ENCODE measurements at places on chromosomes 3 and 15. TPM values are rescaled to one million over a fixed set of nuclear protein-coding genes. Genes with fewer than 3 reads are reported as not detected.
A peak's percentile ranks its signal among the peaks of the same experiment; 100 is the strongest.

Gene GOLGA6L1
- not detected for total RNA-seq

Gene IDH2
- 45.8 TPM for total RNA-seq

Gene GPR87
- total RNA-seq, result not detected

Gene KNG1
- 0.47 TPM for total RNA-seq

Gene SAMMSON
- total RNA-seq, result not detected

Gene SMCO1
- not detected for total RNA-seq

Gene TMEM212
- not detected for total RNA-seq

Gene GHSR
- total RNA-seq, result not detected

Gene IMPG2
- 0.57 TPM for total RNA-seq

GRCh38 chr3:17799312-17799711, 56.9 kb upstream of the TBC1D5 start:
- H3K4me1 ChIP-seq, result no peaks in the 10 kb centered on the region
- no peak for DNase-seq
- no peak overlapping the region for H3K27ac ChIP-seq
- H3K36me3 ChIP-seq, result no peaks in the 10 kb centered on the region
- no peaks in the 10 kb centered on the region for H3K27me3 ChIP-seq

DNA sequence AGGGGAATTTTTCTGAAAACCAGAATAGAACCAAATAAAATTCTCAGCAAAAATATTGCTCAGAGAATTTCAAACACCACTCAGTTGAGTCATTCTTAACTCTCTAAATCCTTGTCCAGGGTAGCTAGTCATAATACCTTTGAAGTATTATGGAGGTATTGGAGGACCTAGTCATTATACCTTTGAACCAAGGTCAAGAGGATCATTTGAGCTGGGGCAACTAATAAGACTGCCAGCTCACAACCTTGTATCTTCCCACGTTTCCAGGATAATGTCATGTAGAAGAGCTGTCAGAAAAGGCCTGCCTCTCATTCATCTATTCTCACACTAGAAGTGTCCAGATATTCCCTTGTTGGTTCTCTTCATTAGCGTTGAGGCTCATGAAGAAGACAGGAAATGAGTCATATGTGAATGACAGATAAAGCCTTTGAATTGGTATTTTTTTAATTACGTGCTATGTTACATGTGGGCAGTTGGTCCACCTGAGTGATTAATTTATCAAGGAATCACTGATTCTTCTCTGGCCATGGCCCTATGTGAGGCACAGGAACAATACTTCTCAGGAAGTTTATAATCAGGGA, 48.3 kb downstream of the TOPAZ1 start:
- H3K4me3 ChIP-seq, result no peak overlapping the region
- H3K27ac ChIP-seq, result no peak overlapping the region
- DNase-seq, result no peak
- H3K4me1 ChIP-seq, result no peaks in the 10 kb centered on the region
- H3K27me3 ChIP-seq, result no peaks in the 10 kb centered on the region

GRCh38 chr15:96182736-96183513, 147.6 kb upstream of the NR2F2 start:
- no peak for DNase-seq
- H3K27ac ChIP-seq, result no peak overlapping the region
- no peaks in the 10 kb centered on the region for H3K36me3 ChIP-seq
- H3K4me3 ChIP-seq, result no peak overlapping the region
- H3K4me1 ChIP-seq, result no peaks in the 10 kb centered on the region

DNA sequence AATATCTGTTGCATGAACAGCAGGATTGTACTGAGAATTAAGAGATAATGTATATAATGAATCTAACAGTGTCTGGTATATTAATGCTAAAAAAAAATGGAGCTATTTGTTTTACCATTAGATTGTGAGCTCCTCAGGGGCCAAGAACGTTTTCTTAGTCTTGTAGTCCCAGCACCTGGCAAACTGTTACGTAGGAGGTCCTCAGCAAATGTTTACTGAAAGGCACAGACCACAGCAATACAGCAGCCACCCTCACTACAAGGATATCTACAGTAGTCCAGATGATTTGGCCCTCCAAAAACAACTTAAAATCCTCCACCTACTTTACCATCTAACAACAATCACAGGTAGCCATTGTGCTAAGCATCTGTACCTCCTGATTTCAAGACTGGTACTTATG, 59.7 kb downstream of the MSL2 start:
- no peaks in the 10 kb centered on the region for H3K27me3 ChIP-seq
- H3K36me3 ChIP-seq, result no peaks in the 10 kb centered on the region
- H3K4me3 ChIP-seq, result no peak overlapping the region
- H3K27ac ChIP-seq, result no peak overlapping the region
- DNase-seq, result no peak

DNA sequence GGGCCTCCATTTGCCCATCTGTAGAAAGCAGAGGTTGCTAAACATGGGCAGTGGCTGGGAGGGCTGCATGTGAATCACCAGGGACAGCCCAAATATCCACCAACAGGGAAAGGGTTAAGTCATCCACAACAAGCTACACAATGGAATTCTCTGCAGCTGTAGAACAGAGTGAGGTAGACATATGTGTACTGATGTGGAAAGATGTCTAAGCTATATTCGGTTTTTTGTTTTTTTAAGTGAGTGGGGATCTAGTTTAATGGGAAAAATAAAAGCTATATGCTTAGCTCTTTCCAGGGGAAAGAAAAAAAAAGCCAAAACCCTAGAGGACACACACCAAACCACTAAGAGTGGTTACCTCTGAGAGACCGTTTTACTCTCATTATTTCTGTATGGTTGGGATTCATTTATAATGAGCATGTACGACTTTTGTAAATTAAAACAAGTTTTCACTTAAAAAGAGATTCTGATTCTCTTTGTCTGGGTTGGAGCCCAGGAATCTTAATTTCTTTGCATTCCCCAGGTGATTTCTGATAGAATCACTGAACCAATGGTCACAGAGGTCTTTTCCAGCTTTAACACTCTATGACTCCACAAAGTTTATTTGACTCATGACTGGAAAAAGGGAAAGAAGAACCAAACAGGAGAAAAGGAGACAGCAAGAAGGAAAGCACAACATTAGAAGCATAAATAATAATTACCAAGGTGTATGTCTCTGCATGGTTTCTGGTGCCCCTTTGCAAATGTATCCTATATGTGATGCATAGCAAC, 19.1 kb downstream of the CRABP1 start:
- H3K36me3 ChIP-seq, result no peaks in the 10 kb centered on the region
- H3K27me3 ChIP-seq, result no peaks in the 10 kb centered on the region
- no peak for DNase-seq
- no peak overlapping the region for H3K27ac ChIP-seq
- no peaks in the 10 kb centered on the region for H3K4me1 ChIP-seq

DNA sequence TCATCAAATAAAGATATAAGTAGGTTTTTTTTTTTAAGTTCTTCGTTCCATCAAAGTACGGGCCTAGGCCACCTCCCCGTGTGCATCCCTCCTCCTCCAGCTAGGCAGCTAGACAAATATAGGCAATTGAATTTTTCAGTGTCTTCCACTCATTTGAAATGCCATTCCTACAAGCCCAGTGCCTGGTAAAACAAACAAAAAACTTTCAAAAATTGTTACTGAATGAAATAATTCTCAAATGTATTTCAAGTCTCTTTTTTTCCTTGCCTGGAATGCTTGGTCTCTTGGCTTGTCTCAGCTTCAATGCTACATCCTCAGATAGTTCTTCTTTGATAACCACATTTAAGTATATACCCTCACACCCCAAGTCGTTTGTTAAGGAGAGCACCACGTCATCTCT, 3.8 kb downstream of the EIF2AK4 start:
- no peak overlapping the region for H3K4me3 ChIP-seq
- H3K4me1 ChIP-seq, result peaks cover 20% of the 10 kb centered on the region
- H3K36me3 ChIP-seq, result peaks cover 16% of the 10 kb centered on the region
- DNase-seq, result no peak

- no peak overlapping the region for H3K4me3 ChIP-seq
- H3K27me3 ChIP-seq, result no peaks in the 10 kb centered on the region
- DNase-seq, result no peak
- H3K4me1 ChIP-seq, result no peaks in the 10 kb centered on the region
- H3K36me3 ChIP-seq, result no peaks in the 10 kb centered on the region
Observed at GRCh38 chr3:31241533-31241932, 291.2 kb upstream of the STT3B start.

DNA sequence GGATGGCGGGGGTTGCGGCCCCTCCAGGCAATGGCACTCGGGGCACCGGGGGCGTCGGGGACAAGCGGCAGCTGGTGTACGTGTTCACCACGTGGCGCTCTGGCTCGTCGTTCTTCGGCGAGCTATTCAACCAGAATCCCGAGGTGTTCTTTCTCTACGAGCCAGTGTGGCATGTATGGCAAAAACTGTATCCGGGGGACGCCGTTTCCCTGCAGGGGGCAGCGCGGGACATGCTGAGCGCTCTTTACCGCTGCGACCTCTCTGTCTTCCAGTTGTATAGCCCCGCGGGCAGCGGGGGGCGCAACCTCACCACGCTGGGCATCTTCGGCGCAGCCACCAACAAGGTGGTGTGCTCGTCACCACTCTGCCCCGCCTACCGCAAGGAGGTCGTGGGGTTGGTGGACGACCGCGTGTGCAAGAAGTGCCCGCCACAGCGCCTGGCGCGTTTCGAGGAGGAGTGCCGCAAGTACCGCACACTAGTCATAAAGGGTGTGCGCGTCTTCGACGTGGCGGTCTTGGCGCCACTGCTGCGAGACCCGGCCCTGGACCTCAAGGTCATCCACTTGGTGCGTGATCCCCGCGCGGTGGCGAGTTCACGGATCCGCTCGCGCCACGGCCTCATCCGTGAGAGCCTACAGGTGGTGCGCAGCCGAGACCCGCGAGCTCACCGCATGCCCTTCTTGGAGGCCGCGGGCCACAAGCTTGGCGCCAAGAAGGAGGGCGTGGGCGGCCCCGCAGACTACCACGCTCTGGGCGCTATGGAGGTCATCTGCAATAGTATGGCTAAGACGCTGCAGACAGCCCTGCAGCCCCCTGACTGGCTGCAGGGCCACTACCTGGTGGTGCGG, 1.9 kb downstream of the CHST2 start:
- no peak overlapping the region for H3K27ac ChIP-seq
- no peaks in the 10 kb centered on the region for H3K27me3 ChIP-seq
- H3K4me1 ChIP-seq, result peaks cover 20% of the 10 kb centered on the region
- DNase-seq, result peak; percentile 72
- H3K4me3 ChIP-seq, result peak overlapping the region; percentile 30

DNA sequence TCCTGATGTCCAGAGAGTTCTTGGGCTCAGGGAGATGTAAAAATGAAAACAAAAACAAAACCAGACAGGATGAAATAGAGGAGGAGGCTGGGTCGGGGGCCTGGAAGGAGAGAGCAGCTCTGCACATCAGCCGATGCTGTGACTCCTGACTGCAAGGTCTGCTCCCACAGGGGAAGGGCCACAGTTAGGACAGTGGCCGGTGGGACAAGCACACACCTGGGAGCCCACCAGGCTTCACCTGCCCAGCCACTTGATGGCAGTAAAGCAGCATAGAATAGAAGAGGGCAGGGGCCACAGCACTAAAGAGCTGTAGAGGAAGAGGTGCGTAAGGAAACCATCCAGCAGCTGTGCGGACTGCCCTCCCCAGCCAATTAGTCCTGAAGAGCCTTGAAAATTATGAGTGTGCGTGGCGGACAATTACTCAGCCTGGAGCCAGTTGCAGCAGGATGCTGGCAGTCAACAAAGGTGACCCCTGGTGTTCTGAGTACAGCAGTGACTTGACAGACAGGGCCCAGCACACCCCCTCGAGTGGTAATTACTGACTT, 29.8 kb downstream of the ALS2CL start:
- no peaks in the 10 kb centered on the region for H3K4me1 ChIP-seq
- peaks cover 26% of the 10 kb centered on the region for H3K27me3 ChIP-seq
- DNase-seq, result no peak
- no peak overlapping the region for H3K4me3 ChIP-seq
- H3K36me3 ChIP-seq, result no peaks in the 10 kb centered on the region

GRCh38 chr15:55195996-55196395, 745 bp downstream of the RSL24D1 start:
- H3K27ac ChIP-seq, result peak overlapping the region; percentile 78
- H3K4me1 ChIP-seq, result peaks cover 39% of the 10 kb centered on the region
- H3K27me3 ChIP-seq, result no peaks in the 10 kb centered on the region

GRCh38 chr3:80556763-80557162, 789.0 kb upstream of the ROBO1 start:
- no peaks in the 10 kb centered on the region for H3K36me3 ChIP-seq
- DNase-seq, result no peak
- H3K4me3 ChIP-seq, result no peak overlapping the region

- DNase-seq, result no peak
- H3K27me3 ChIP-seq, result no peaks in the 10 kb centered on the region
- no peaks in the 10 kb centered on the region for H3K4me1 ChIP-seq
- H3K36me3 ChIP-seq, result no peaks in the 10 kb centered on the region
- no peak overlapping the region for H3K27ac ChIP-seq
Observed at GRCh38 chr3:162224746-162225145, 728.1 kb downstream of the OTOL1 start.

GRCh38 chr15:50786871-50787270, 21.4 kb upstream of the SPPL2A start:
- no peak for DNase-seq
- H3K4me1 ChIP-seq, result no peaks in the 10 kb centered on the region
- no peaks in the 10 kb centered on the region for H3K36me3 ChIP-seq
- H3K4me3 ChIP-seq, result no peak overlapping the region
- no peak overlapping the region for H3K27ac ChIP-seq

DNA sequence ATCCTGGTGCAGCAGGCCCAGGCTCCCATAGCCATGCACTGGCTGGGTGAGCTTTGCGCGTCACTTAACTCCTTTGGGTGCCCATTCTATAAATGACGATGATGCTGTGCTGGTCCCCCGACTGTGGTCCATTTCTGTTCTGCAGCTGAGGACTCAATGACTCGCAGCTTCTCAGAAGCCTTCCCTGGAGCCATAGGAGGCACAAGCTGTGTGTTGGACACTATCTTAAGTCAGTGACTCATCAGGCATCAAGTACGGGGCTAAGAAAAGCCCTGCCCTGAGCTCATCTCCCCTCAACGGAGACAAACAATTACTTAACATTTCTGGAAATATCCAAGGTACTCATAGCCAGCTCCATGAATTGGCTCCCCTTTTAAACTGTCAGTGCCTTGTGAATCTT, 13.8 kb upstream of the MUSTN1 start:
- H3K36me3 ChIP-seq, result peaks cover 23% of the 10 kb centered on the region
- no peak overlapping the region for H3K27ac ChIP-seq
- no peaks in the 10 kb centered on the region for H3K4me1 ChIP-seq
- H3K27me3 ChIP-seq, result no peaks in the 10 kb centered on the region
- DNase-seq, result no peak

DNA sequence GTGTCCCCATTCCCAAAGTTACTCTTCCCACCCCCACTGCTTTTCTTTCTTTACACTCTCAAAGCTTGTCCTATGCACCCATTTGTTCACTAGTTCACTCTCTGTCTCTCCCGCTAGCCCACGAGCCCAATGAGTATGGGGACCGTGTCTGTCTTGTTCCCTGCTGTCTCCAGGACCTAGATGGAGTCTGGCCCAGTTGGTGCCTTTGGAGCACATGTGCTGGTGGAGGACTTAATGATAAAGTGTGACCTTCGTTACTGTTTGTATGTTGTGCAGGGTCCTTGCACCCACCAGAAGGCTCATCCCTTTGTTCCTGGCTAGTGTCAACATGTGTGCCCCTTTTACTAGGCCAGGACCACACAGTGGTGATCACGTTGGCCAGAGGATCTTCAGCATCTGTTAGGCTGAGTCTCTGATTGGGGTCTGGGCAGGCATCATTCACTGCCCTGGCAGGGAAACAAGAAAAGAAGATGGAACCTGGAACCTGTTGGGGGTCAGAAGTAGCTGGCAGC, 7.4 kb downstream of the CISH start:
- no peak overlapping the region for H3K4me3 ChIP-seq
- DNase-seq, result no peak
- H3K27ac ChIP-seq, result peak overlapping the region; percentile 76
- no peaks in the 10 kb centered on the region for H3K27me3 ChIP-seq

GRCh38 chr15:73318463-73319351, 50.1 kb downstream of the HCN4 start:
- H3K27me3 ChIP-seq, result no peaks in the 10 kb centered on the region
- no peak overlapping the region for H3K4me3 ChIP-seq
- no peaks in the 10 kb centered on the region for H3K4me1 ChIP-seq
- DNase-seq, result no peak
- no peaks in the 10 kb centered on the region for H3K36me3 ChIP-seq
